ENCODE measurements at places on chromosomes 7 and 10. TPM values are rescaled to one million over a fixed set of nuclear protein-coding genes. Genes with fewer than 3 reads are reported as not detected.

Gene MAGI2
- polyA plus RNA-seq: 37.9 TPM

Gene SDK1
- polyA plus RNA-seq: 7.1 TPM

Gene CDNF
- 2.6 TPM for polyA plus RNA-seq

Gene ESYT2
- polyA plus RNA-seq: 62.5 TPM

DNA sequence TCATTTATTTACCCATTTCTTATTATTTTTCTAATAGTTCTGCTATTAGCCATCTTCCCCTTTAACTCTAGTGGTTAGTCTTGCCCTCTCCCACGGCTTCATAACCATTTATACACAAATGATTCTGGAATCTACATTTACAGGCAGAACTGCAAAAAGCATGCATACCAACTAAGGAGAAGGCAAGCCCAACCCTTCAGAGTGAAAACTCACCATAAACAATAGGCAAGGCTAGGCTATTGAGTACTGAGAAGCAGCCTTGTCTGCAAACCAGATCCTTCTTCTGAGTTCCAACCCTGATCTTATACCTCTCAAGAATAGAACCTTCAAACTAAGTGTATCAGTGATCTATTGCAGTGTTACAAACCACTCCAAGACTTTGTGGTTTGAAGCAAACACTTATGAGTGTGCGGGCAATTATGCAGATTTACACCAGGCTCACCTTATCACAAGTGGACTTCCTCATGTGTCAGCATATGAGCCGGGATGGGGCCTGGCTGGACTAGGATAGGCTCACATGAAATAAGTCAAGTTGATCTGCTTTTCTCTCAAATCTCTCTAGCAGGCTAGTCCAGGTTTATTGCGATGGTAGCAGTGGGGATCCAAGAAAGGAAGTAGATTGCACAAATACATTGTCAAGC is 896.9 kb upstream of the PHF14 start:
- no peak for DNase-seq

DNA sequence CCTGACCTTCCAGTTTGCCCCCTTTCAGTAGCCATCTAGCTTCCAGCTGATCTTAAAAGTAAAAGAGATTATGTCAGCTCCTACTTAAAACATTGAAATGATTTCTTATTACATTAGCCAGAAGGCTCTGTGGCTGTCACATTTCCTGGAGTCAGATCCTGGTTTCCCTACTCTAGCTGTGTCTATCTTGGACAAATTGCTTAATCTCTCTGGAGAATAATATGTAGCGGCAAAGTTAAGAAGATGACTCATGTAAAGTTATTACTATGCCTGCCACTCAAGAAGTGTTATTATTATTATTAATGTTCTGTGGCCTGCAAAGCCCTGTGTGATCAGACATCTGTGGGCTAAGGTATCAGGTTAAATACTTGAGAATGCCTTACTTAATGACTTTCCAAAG is 107.2 kb downstream of the RUNDC3B start:
- no peak for DNase-seq

- DNase-seq: no peak
Measured at GRCh38 chr10:71646037-71646436, 73.5 kb downstream of the C10orf105 start.
